ENCODE measurements at places on chromosomes 2 and 18.

DNA sequence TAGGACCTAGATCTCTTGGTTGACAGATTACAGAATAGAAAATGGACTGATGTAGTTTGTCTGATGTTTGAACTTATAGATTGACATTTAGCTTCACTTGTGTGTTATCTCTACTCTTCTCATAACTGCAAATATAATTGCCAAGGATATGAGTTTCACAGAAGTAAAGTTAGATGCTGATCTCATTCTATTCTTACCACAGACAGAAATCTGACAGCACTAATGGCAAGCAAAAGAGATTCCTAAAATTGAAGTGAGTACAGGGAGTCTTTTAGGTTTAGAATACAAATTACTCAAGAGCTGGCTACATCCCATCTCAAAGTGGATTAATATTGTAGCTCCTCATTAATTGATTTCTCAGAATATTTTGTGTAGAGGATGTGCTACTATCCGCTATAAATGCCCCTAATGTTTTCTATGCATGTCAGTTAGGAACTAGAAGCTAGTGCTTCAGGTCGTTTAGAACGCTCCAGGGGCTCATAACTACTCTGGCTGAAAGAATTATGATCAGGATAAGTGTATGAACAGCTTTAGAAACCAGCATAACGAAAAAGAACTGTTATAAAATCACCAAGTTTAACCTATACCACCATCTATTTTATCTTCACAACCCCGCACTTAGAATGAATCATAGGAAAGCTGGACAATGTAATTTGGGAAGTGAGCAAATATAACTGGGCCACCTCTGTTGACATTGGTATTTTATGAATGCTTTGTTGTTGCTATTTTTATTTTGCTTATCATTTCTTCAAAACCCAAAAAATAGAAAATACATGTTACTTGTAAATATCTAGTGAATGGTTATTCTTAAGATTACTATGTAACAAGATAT is 378.8 kb upstream of the REG3G start:
- DNase-seq, result no peak

GRCh38 chr2:2333076-2333475 is 2.0 kb upstream of the MYT1L start:
- DNase-seq, result no peak

- no peak for DNase-seq
These were observed 629.7 kb downstream of the IRS1 start for GRCh38 chr2:226169751-226170581.

DNA sequence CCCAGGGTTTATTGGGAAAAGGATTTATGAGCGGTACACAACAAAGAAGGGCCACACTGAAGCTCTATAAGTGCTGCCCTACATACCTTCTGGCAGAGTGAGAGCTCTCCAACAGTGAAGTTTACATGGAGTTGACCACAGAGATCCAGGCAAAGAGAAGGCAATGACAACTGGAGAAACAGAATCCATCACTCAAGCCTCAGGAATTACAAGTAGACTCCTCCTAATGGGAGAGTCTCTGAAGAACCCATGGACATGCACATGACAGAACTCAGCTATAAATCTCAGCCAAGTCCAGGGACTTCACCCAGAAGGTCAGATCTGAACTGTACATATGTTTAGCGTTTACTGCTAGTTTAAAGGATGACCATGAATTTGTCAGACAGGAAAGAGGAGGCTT is 164.7 kb downstream of the DNAH7 start:
- DNase-seq, result no peak

DNA sequence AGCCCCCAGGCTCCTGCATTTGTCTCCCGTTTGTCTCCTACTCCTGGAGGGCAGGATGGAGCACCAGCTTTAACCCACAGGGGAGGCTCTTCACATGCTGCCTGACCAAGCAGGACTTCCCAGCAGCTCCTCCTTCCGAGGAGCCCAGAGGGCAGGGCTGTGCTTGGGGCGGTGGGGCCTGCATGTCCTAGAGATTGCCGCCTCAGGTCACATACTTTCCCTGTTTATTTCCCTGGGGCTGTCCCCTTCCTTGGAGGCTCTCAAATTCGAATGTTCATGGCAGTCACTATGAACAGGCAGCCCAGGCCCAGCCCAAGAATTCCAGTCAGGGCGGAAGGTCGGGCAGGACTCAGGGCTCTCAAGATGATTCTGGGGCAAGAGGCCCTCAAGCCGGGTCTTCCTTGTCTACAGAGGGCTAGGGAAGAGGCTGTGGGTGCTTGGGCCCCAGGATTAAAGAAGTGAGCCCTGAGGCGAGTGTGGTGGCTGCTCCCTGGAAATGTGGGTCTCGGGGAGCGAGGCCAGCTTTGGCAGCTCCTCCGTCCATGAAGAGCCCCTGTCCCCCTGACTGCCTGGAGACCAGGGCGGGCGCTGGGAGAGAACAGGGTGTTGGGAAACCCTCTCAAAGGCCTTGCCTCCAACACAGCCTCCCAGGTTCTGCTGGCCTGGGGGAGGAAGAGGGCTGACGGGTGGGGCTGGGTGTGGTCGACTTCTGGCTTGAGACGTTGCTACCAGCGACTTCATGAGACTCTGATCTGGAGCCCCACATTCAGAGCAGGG is 48.9 kb upstream of the HPCAL1 start:
- no peak for DNase-seq

- DNase-seq, result no peak
These were observed 199.7 kb upstream of the RAB6C start for GRCh38 chr2:129779783-129780182.

DNA sequence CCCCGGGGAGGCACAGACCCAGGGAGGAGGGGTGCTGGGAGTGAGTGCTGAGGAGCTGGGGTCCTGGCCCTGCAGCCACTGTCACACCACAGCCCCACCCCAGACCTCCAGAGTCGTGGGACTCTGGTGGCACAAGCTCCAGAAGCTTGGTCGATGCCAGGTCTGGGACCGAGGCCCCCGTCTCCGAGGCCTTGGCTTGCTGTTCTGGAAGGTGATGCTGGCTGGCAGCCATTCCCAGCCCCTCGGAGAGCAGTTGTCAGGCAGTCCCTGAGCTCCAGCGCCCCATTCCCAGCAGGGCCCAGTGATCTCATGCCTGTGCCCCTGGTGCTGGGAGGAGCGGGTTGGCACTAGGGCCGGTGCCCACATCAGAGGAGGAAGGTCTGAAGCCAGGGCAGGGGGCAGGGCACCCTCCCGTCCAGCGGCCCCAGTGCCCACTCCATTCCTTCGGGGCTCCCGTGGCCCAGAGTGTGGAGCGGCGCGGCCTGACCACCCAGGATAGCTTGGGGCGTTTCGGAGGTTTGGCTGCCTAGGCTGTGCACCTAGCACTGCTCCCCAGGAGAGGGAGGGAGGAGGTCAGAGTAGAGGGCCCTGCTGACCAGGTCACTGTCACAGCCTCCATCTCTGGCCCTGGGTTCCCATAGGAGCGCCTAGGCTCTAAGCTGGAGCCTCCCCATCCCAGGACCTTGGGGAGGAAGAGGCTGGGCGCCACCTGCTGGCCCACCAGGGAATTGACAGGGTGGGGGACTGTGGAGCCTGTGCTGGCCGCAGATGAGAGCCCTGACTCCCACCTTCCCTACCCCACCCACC is 16.8 kb upstream of the ALPI start:
- no peak for DNase-seq

DNA sequence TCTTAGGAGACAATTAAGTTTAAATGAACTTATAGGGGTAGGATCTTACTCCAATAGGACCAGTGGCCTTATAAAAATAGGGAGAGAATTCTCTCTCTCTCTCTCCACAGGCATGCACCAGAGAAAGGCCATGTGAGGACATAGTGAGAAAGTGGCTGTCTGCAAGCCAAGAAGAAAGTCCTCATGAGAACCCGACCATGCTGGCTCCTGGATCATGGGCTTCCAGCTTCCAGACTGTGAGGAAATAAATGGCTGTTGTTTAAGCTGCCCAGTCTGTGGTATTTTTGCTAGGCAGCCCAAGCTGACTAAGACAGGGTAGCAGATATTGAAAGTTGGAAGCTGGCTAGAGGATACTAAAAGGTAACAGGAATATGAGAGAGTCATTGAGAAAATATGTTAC is 454.0 kb downstream of the NBAS start:
- no peak for DNase-seq

DNA sequence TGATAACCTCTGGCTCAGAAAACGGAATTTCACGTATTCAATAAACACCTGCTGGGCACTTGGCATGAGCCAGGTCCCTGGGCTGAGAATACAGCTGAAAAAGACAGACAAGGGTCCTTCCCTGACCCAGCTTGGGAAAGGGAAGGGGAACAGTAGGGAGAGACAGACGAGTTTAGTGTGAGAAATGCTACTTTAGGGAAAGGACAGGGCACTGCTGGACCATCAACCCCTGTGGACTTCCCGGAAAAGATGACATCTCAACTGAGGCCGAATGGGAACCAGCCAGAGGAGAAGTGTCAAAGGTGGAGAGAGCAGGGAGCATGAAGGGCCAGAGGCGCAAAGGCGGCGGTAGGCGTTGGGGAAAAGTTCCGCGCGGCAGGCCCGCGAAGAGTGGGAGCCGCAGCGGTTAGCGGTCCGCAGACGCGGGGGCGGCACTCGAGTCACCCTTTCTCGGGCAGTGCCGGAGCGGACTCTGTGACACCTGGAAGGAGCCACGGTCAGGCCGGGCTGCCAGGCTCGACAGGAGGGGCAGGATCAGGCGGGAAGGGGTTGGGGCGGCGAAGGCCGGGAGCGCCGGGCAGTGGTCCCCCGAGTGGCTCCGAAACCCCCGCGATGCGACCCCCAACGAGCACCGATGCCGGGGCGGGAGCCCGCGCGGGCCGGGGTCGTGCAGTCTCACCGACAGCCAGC is 519 bp downstream of the TEX261 start:
- DNase-seq, result no peak

- no peak for DNase-seq
These were observed 463 bp upstream of the DNAJB2 start for GRCh38 chr2:219278655-219279150.

DNA sequence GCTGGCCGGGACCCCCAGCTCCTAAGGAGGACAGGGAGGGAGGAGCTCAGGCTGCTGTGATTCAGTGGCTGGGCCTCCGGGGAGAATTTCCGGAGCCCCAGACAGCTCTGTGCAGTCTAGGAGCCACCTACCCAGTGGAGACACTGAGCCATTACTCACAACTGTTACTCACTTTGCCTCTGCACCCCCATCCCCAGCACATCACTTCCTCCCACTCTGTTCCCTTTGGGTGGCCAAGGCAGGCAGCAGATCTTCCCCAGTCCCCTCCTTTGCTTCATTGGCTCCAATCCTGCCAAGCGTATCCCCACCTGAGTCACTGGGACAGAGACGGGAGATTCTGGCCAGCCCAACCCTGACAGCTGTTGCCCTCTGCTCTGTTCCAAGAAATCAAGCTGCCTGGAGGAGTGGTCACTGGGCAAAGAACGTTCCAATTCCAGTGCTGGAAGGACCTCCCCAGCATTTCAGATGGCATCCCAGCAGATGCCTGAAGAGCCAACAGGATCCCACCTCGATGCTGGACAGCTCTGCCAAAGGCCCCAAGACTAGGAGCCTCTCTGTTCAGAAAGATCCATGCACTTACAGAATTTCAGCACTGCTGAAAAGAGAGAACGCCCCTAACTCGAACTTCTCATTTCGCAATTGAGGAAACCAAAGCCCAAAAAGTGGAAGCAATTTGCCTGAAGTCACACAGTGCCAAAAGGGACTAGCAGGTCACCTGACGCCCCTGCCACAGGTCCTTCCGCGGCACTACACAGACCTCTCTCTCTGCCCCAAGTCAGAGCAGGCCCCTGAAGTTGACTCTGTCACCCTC is 68.3 kb downstream of the TNS1 start:
- no peak for DNase-seq

DNA sequence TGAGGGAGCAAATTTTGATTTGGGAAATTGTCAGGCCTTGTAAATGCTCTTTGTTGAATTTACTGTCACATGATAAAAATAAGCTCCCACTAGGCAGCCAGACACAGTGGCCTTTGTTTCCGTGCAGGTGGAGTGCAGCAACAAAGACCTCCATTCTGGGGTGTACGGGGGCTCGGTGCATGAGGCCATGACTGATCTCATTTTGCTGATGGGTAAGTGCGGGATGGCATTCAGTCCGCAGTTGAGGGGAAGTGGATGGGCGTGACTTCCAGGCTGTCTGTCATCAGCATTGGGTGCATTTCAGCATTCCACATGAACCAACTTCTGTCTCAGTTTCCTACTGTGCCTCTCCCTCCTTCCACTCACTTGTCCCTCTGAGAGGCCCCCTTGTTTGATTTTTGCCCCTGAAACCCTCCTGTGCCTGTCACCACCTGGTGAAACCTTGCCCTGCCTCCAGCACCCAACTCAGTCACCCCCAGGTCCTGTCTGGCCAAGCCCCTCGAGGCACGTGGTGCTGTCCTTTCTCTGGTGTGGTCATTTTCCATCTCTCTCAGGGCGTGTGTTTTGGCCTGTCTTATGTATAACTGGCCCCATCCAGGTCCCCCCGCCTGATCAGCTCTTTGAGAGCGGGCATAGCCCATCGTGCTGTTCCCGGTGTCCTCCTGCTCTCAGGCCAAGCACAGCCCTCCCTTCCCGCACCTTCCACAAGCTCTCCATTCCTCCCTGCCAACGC is 16.3 kb downstream of the CNDP2 start:
- DNase-seq, result no peak

GRCh38 chr2:7269106-7269643 is 352.0 kb downstream of the RNF144A start:
- DNase-seq, result no peak

GRCh38 chr2:121539750-121540469 is 9.2 kb downstream of the RNU4ATAC start:
- no peak for DNase-seq

DNA sequence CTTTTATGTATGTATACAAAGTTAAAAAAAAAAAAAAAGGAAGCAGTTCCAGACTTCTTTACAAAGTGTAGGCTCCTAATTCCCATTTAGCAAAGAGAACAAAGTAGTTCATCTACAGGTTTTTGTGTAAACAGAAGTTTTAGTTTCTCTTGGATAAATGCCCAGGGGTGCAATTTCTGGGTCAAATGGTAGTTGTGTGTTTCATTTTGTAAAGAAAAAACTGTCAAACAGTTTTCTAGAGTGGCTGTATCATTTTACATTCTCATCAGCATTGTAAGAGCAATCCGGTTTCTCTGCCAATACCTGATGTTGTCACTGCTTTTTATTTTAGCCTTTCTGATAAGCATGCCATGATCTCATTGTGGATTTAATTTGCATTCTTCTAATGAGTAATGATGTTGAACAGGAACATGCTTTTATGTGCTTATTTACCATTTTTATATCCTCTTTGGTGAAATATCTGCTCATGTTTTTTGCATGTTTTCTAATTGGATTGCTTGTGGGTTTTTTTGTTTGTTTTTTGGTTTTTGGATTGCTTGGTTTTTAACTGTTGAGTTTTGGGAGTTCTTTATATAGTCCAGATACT is 16.6 kb upstream of the PSME4 start:
- DNase-seq, result no peak
